Myocyte (in vitro differentiated cells): ENCODE measurements at places on chromosomes 1 and 21.

GRCh38 chr1:53083636-53084588 is 21.9 kb downstream of the PODN start:
- no peak for DNase-seq

GRCh38 chr1:31239653-31240241 is at the start of gene NKAIN1:
TSS of gene NKAIN1 (minus strand) at chr1:31239887. CDS start at chr1:31239547, 340 bp downstream.
- peak; percentile 25 for DNase-seq

DNA sequence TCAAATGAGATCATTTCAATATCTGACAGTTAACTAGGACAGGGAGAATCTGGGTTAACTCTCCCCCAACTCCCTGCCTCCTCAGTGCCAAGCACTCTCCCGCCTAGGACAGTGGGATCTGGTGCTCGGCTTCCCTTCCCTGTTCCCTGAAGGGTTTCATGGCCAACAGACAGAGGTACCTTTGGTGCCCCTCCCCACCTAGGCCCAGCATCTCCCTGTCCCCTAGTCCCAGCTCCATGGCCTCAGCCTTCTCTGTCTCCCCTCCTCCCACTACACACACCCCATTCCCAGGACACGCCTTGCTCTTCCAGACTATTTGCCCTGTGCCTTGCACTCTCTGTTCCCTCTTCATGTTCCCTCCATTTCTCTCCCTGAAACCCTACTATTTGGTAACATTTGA is 77.1 kb downstream of the CD247 start:
- DNase-seq: no peak

DNA sequence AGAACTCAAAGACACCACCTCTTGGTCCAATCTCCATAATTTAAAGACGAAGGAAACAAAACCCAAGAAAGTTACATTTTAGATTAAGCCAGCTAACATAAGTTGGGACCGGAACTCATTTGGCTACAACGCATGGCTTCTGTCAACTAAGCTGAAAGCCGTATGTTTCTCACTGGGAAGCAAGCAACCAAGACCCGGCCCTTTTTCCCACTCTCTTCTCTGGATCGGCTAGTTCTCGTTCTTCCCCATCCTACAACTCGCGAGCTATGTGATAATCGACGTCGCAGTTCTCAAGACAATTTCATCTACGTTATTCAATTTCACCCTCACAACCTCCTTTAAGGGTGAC is 601 bp downstream of the CCT8 start:
- DNase-seq: no peak
